Memory B cell (primary cell): ENCODE measurements at places on chromosomes 13 and 19.
A peak's percentile ranks its signal among the peaks of the same experiment; 100 is the strongest.

DNA sequence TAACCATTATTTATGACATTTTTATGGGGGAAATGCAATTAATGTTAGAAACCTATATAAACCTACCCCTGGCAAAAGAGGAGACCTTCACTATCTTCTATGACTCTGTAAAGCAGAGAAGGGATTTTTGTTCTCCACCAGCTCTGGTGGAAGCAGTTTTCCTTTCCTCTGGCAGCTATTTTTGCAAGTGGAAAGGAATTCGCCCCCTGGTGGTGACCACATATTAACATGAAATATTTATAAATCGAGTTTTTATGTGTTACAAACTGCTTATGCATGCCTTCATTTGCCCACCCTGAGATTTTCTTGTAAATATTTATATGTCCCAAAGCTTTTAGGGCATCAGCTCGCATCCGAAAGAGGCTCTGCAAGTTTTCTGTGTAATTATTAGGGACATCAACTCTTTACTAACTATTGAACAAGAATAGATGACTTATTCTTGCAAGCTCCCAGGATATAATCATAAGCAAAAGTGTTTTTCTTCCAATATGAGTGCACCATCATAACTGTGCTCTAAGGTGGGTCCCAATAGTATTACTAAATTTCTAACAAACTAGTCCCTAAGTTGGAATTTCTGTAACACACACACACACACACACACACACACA is 62.4 kb downstream of the SERTM1 start:
- no peak for DNase-seq

- no peak for DNase-seq
Observed at GRCh38 chr19:43997631-43998290, 5.0 kb upstream of the ZNF230 start.

- DNase-seq = no peak
Observed at GRCh38 chr13:43516401-43516833, 270.4 kb downstream of the ENOX1 start.

GRCh38 chr19:6233056-6233826 is 46.5 kb downstream of the MLLT1 start:
- DNase-seq = no peak

DNA sequence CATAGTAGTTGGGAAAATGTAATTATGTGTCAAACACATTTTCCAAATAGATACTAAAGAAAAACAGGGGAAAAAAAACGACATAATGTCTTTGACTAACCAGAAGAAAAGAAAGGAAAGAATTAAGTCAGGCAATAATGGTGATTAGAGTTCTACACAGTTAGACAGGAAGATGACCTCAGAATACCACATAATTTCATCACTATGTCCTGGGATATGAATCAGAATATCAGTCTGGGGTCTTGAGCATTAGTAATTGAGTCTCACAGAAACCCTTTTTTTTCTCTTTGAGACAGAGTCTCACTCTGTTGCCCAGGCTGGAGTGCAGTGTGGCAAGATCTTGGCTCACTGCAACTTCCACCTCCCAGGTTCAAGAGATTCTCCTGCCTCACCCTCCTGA is 503.4 kb downstream of the SLITRK1 start:
- DNase-seq = no peak

GRCh38 chr19:50646074-50646807 is 3.0 kb upstream of the C19orf81 start:
- DNase-seq = no peak

- DNase-seq = no peak
Observed at GRCh38 chr13:21615427-21615826, 11.5 kb upstream of the MICU2 start.

DNA sequence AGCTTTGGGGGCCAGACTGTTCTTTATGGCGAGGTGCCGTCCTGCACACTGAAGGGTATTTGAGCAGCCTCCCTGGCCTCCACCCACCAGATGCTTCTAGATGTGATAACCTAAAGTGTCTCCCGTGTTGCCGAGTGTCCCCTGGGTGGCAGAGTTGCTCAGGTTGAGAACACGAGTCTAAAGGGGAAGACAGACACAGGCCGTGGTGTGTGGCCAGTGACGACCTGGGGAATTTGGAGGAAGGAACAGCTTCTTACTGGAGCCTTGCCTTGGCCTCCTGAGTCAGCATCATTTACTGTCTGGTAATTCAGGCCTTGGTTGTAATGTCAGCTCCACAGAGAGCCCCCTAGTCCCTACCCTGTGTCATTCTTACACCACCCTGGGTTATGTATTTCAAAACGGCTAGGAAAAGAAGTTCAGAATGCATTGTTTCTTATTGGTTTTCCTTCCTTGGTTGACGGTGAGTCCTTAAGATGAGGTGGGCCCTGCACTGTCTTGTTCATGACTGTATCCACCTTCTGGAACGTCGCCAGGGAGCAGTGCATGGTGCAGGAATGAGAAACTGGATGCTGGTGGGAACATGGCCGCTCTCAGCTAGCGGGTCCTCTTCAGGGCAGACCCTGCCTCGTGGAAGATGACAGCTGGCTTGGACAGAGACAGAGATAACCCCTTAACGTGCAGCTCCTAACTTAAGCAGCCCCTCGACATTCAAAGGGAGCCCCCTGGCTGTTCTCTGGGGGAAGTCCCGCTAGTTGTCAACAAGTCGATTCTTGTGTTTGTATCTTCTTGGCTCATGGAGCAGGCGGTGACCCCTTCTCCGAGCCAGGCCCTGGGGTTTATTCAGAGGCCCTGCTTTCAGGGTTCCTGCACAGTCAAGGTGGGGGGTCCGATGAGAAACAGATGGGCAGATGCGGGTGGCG is 7.2 kb downstream of the SIN3B start:
- DNase-seq = peak; percentile 35

- no peak for DNase-seq
Observed at GRCh38 chr19:12163826-12164225, 930 bp downstream of the ZNF136 start.

DNA sequence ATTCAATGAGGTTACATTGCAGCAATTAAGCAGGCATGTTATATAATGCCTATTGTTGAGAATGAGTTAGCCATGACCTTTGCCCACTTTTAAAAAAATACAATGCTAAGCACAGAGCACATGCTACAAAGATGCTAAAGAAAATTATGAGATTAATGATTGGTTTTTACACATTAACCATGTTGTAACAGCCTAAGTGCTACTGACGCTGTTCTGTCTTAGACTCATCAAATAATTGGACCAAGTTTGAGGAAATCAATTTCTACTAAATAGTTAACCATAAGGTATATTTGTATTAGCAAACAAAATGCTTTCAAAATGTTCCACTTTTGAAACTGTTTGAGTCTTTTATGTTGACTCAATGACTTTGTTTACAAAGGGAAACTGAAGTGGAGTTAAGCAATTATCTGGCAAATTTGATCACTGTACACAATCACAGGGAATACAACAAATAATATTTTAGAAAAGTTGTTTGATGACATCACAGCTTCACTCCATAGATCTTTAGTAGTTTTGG is 14.3 kb downstream of the MIR17HG start:
- no peak for DNase-seq

DNA sequence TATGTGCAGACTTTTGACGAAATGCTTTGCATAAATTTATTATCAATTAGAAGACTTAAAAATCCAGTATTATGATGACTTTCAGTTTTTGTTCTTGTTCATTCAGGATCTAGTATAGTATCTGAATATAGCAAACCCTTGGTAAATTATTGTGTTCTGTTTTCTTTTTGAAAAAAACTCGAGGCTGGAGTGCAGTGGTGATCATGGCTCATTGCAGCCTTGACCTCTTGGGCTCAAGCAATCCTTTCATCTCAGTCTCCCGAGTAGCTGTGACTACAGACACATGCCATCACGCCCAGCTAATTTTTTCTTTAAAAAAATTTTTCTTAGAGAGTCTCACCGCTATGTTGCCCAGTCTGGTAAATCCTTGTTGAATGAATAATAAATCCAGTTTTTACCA is 4.6 kb downstream of the FARP1 start:
- DNase-seq = no peak

DNA sequence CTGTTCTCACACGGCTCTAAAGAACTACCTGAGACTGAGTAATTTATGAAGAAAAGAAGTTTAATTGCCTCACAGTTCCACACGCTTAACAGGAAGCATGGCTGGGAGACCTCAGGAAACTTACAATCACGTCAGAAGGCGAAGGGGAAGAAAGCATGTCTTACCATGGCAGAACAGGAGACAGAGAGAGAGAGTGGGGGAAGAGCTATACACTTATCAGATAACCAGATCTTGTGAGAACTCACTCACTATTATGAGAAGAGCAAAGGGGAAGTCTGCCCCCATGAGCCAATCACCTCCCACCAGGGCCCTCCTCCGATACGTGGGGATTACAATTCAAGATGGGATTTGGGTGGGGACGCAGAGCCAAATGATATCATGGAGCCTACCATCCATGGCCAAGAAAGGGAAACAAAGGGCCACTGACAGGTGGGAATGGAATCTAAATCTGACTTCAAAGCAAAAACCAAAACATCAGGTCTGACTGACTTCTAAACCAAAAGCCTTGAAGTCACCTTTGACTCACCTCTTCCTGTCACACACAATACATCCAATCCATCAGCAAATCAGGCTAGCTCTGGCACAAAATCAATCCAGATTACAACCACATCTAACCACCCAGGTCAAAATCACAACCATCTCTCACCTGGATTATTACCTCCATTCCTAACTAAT is 189.7 kb downstream of the ENOX1 start:
- no peak for DNase-seq

- DNase-seq = no peak
Observed at GRCh38 chr13:108551674-108552073, 77.7 kb upstream of the MYO16 start.

GRCh38 chr13:77521595-77522367 is 13.7 kb upstream of the SCEL start:
- no peak for DNase-seq

DNA sequence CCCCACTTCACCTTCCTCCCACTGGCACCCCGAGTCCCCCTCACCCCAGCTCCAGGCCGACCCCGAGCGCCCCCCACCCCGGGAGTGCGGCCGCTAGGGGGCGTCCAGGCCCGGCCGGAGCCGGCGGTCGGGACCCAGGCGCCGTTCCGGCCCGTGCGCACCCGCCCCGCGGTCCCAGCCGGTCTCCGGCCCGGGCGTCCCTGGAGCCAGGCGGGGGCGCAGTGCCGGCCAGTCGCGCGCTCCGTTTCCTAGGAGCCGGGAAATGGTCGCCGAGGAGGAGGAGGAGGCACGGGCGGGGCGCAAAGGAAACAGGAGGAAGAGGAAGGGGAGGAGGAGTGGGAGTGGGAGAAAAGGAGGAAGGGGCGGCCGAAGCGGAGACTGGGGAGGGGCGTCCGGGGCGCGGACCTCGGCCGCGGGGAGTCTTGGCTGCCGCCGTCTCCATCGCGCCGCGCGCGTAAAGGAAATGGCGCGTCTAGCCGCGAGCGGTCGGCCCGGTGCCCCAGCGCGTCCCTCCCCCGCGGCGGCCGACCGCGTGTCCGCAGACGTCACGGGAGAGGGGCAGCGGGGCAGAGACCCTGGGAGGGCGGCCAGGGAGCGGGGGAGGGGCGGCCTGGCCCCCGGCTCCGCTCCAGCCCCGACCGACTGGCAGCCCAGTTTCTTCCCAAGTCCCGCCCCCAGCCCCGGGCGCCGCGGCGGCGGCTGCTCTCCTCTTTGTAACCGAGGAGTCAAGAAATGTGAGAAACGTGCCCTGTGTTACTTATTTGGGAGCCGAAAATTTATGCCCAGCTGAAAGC is 1.1 kb upstream of the KCTD15 start:
- peak; percentile 28 for DNase-seq

DNA sequence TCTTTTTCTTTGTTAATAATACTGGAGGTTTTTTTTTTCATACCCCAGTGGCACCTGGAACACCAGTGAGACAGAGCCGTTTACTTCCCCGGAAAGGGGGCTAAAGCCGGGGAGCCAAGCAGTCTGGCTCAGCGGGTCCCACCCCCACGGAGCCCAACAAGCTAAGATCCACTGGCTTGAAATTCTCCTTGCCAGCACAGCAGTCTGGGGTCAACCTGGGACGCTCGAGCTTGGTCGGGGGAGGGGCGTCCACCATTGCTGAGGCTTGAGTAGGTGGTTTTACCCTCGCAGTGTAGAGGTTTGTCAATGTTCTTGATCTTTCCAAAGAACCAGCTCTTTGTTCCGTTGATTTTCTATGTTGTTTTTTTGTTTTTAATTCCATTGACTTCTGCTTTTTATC is 94.6 kb upstream of the DIAPH3 start:
- DNase-seq = no peak

DNA sequence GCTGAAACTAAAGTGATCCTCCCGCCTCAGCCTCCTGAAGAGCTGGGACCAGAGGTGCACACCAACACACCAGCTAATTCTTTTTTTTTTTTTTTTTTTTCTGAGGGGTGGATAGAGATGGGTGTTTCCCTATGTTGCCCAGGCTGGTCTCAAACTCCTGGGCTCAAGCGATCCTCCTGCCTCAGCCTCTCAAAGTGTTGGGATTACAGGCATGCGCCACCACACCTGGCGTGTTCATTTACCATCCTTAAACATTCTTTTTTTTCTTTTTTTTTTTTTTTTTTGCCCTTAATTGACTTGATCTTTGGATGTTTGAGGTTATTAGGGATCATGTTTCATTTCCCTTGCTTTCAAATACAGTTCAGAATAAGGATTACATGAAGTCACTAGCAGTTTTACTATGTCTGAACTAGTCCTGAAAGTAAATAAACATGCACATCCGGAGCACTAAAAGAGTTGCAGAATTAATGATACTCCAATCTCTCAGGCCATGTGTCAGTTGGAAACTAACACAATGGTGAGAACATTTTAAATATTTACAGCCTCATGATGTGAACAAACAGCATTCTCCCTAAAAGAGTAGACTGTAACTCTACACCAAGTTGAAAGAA is 10.2 kb downstream of the UTP14C start:
- no peak for DNase-seq

DNA sequence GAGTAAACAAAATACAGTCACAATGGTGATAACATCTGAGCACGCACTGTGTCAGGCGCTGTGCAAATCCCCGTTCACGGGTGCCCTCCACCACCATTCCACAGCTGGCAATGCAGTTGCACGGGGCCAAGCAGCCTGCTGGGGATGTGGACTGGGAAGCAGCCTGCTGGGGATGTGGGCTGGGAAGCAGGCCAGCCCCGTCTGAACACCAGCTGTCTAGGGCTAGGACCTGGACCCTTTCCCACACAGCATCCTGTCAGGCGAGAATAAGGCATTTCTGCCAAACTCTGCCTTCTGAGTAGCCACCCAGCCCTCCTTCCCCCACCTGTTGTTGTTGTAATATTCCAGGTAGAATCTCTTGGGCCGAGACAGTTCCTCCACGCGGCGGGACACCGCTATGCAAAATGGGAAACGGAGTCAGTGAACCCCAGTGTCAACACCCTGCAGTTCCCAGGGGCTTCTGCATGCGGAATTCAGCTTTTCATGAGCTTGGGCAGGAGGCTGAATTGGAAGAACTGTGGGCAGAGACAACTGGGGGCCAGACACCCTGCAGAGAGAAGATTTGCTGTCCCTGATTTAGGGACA is 27.8 kb upstream of the MIER2 start:
- no peak for DNase-seq

DNA sequence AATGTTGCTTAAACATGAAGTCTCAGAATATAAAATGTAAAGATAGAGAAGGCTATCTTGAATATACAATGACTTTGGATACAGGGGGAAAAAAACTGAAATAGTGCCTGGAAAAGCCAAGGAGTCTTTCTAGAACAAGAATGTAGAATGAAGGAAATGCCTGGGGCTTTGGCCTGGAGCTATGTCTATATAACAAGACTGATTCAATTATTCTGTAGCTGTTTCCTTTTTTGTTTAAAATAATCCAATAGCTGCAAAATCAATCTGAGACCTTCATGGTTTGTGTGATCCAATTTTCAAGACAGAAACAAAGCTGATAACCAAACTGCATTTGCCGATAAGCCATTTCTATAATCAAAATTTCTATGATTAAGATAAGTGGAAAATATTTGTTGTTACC is 530.9 kb upstream of the NBEA start:
- DNase-seq = no peak
